ENCODE measurements at places on chromosomes 7 and 10. TPM values are rescaled to one million over a fixed set of nuclear protein-coding genes. Genes with fewer than 3 reads are reported as not detected.

DNA sequence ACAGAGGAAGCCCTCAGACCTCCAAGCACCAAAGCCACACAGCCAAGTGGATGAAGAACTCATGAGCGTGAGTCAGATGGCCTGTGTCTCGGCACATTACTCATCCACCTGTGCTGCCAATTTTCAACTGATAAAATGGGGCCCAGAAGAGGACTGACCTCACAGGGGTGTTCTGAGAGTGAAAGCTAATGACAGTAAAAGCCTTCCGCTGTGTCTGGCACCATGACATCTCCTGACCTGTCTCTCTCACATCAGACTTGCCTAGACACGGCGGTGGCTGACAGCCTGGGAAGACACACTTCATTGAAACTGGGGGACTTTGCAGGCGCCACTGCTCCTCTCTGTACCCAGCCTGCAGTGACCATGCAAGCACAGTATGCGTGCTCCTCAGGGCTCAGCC lies 8.3 kb upstream of the SLC18A3 start:
- DNase-seq = no peak

- DNase-seq = no peak
These were observed 572.3 kb downstream of the TCERG1L start for GRCh38 chr10:130739016-130739756.

DNA sequence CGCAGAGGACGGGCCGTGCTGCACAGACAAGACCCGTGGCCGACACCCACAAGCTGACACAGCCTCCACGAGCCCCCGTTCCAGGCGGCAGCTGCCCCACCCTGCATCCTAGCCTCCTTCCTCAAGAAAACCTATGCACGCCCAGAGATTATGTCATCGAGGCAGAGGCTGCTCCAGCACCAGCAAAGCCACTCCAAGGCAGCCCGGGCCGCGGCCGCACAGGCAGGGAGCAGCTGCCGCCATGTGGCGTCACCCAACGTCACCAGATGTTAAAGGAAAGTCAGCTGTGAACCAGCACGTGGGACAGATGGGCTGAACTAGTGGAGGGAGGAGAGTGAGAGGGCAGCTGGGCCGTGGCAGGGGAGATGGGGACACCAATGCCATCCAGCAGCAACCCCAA lies 59.8 kb downstream of the STK32C start:
- no peak for DNase-seq

DNA sequence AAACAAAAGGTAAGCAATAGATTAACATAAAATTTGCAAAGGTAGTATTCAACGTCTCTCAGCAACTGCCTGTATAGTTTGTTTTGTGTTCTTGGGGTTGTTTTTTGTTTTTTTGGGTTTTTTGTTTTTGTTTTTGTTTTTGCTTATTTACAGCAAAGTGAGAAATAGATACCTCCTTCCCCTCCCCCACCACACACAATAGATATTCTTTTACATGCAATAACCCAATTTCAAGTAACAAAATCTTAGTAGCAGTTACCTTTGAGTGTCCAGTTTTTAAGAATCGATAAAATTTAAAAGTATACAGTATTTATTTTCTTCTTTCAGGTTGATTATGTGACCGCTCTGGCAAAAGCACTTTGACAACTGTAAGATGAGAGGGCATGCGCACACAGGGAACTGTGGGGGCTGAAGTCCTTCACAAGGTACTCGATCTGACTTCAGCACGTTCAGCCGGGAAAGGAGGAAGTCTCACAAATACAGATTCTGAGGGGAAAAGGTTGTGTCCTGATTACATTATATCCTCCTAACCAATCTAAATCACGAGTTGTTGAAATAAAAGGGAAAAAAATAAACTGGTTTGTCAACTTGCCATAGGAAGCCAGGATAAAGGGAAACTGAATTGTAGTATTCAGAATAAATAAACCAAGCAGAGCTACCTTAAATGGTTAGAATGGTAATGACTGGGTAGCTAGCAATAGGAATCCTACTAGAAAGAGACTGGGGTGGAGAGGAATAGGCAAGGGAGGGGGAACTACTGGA lies 47.8 kb downstream of the CPEB3 start:
- peak; percentile 62 for DNase-seq

- no peak for DNase-seq
These were observed 32.5 kb upstream of the TBX20 start for GRCh38 chr7:35286422-35286821.

DNA sequence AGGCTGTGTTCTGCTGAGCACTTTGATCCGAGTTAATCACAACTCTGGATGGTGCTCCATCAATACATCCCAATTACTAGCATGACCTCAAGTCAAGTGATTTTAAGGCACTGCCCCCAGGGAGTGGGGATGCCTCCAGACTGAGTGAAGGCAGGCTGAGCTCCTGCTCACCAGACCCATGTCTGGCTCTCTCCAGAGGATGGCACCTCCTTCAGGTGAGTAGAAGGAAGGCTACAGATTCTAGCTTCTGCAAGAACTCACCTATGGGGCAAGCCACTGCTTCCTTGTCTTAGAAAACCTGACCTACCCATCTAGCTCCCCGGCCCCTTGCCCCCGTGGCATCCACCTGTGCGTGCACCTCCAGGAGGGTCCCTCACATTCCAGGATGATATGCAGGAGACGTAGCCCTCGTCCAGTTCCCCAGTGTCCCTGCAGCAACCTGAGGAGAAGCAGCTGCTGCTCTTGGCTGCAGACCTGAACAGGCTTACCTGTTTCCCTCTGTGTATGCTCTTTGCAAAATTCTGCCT lies 390.3 kb downstream of the GRID1 start:
- DNase-seq = no peak

- no peak for DNase-seq
These were observed 53.0 kb upstream of the PDGFA start for GRCh38 chr7:572416-573268.

GRCh38 chr10:77163670-77164348 lies 473.8 kb downstream of the KCNMA1 start:
- no peak for DNase-seq

DNA sequence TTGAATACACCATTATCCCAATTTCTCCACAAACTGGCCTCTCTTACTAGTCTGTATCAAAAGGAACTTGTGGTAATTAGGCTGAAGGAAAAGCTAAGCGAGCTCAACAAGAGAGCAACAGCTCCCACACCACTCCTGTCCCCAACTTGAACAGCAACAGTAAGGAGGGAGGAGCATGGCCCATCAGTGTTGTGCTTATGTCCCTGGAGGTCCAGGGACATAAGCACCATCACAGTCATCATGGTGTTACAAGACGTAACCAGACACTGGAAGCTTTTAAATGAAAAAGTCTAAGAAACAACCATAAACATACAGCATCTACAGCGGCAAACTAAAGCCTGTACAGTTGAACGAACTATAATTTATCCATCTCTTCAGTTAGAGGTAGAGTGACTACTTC lies 989 bp downstream of the ERLIN1 start:
- DNase-seq = no peak

DNA sequence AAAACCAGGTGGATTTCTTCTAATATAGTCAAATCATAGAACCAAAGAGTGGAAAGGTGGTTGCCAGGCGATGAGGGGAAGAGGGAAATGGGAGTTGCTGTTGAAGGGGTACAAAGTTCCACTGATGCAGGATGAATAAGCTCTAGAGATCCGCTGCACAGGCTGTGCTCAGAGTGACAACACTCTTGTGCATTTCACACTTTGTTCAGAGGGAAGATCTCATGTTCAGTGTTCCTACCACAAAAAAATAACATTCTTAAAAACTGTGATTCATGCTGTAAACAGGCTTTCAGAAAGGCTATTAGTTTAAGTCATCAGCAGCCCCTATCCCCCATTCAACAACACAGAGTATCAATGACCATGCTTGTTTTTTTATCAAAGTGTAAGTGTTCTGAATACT lies 213.8 kb downstream of the COBL start:
- no peak for DNase-seq

DNA sequence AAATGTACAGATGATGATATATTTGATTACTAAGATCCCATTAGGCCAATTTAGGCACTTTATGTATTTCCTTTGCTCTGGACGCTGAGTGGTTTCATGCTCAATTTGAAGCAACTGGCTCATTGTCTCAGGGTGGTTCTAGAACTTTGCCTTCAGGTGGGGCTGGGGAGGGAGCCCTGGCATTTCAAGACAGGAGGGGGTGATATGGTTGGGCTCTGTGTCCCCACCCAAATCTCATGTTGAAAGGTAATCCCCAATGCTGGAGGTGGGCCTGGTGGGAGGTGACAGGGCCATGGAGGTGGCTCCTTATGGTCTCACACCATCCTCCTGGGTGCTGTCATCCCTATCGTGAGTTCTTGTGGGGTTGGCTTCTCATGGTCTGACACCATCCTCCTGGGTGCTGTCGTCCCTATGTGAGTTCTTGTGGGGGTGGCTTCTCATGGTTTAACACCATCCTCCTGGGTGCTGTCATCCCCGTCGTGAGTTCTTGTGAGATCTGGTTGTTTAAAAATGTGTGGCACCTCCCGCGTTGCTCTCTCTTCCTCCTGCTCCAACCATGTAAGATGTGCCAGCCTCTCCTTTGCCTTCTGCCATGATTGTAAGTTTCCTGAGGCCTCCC lies 151.5 kb upstream of the KLF6 start:
- no peak for DNase-seq

GRCh38 chr10:118835682-118836326 lies 81.0 kb upstream of the CACUL1 start:
- peak; percentile 75 for DNase-seq

GRCh38 chr10:48209241-48209640 lies 65.3 kb downstream of the FRMPD2 start:
- no peak for DNase-seq

DNA sequence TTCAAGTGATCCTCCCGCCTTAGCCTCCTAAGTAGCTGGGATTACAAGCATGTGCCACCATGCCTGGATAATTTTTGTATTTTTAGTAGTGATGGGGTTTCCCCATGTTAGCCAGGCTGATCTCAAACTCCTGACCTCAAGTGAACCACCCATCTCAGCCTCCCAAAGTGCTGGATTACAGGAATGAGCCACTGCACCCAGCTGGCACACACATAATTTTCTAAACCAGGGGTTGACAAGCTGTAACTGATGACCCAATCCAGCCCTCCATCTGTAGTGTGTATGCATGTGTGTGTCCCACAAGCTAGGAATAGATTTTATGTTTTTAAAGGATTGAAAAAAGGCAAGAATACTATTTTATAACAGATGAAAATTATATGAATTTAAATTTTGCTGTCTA lies 125.9 kb upstream of the INSYN2A start:
- DNase-seq = no peak

DNA sequence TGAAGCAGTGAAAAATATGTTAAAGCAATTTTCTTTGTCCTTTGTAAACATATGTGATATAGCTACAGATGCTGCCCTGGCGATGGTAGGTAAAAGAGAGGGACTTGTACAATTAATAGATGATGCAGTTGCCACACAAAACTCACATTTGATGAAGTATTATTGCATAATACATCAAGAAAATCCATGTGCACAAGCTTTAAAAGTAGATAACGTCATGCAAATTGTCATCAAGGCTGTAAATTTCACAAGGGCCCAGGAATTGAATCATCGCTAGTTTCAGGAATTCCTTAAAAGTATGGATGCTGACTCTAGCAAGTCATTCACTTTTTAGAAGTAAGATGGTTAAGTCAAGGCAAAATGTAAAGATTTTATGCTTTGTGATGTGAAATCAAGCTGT lies 10.0 kb downstream of the CYP3A5 start:
- DNase-seq = no peak

- DNase-seq = no peak
These were observed 30.5 kb downstream of the IPMK start for GRCh38 chr10:58237014-58237834.

The HTR5A gene
- not detected for total RNA-seq

The C10orf53 gene
- total RNA-seq = not detected

The PRXL2A gene
- 18.2 TPM for total RNA-seq

The CALCR gene
- not detected for total RNA-seq

The KIAA1217 gene
- total RNA-seq = 16.2 TPM

The ADARB2 gene
- total RNA-seq = 1.6 TPM

The UCN3 gene
- 2.6 TPM for total RNA-seq

Data from pancreas (tissue), 10 donors.